Activated T-cell treated with anti-CD3 and anti-CD28 coated beads for 24 hours (primary cell): ENCODE measurements at places on chromosomes 12 and 14.
A peak's percentile ranks its signal among the peaks of the same experiment; 100 is the strongest.

DNA sequence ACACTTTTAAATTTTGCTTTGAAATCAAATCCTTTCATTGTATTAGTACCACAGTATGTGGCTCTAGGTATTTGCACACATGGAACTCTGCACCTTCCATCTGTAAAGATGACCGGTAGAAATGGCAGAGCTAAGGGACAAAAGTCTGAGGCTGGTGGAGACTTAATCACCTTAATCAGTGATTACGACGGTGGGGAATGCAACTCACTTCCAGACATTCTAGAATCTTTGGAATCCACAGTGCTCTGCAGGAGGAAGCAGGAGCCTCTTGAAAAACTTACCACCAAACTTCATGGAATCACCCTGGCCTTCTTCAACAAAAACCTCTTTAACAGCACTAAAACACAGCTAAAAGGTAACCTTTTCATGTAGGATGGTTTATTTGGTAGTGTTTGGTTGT is 3.9 kb upstream of the DACT1 start:
- no peak for DNase-seq

- no peak for DNase-seq
Observed at GRCh38 chr12:121740847-121741246, 28.3 kb downstream of the TMEM120B start.

GRCh38 chr12:124188561-124189405 is 106.1 kb upstream of the RFLNA start:
- DNase-seq = no peak

GRCh38 chr14:81485372-81485771 is 48.3 kb downstream of the SEL1L start:
- no peak for DNase-seq

GRCh38 chr12:97616946-97617345 is 154.3 kb downstream of the RMST start:
- no peak for DNase-seq

DNA sequence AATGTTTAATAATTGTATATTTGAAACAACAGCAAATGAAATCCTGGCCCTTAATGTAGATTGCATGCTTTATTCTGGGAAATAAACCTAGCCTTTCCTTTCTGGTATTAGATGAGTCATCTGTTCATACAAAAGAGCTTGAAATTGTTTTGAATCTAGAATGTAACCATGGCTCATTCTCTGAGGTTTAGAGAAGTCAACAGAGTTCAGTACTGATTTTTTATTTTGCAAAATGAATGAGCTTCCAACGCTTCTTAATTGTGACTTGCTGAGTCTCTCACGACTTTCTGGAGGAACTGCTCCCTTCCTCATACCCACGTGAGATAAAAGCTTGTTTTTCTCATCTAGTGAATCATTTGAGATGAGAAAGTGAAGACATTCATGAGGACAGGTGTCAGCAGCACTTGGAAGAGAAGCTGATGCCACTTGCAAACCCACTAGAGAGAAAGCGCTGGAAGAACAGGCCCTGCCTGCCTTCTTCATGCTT is 509.6 kb downstream of the VRK1 start:
- DNase-seq = peak; percentile 4

DNA sequence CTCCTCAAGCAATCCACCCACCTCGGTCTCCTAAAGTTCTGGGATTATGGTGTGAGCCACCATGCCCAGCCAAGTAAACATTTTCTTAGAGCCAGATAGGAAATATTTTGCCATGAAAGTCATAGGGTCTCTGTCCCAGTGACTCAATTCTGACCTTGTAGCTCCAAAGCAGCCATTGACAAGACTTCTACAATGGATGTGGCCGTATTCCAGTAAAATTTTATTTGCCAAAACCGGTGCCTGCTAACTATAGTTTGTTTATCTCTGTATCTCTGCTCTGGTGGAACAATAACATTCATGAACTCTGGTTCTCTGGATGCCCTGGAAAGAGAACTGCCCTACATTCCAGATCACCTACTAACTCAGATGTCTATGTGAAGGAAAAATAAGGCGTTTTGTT is 54.6 kb upstream of the USP44 start:
- no peak for DNase-seq

- DNase-seq = no peak
Observed at GRCh38 chr12:38788106-38788505, 117.3 kb downstream of the CPNE8 start.

GRCh38 chr14:78863143-78863542 is 693.0 kb downstream of the NRXN3 start:
- no peak for DNase-seq

DNA sequence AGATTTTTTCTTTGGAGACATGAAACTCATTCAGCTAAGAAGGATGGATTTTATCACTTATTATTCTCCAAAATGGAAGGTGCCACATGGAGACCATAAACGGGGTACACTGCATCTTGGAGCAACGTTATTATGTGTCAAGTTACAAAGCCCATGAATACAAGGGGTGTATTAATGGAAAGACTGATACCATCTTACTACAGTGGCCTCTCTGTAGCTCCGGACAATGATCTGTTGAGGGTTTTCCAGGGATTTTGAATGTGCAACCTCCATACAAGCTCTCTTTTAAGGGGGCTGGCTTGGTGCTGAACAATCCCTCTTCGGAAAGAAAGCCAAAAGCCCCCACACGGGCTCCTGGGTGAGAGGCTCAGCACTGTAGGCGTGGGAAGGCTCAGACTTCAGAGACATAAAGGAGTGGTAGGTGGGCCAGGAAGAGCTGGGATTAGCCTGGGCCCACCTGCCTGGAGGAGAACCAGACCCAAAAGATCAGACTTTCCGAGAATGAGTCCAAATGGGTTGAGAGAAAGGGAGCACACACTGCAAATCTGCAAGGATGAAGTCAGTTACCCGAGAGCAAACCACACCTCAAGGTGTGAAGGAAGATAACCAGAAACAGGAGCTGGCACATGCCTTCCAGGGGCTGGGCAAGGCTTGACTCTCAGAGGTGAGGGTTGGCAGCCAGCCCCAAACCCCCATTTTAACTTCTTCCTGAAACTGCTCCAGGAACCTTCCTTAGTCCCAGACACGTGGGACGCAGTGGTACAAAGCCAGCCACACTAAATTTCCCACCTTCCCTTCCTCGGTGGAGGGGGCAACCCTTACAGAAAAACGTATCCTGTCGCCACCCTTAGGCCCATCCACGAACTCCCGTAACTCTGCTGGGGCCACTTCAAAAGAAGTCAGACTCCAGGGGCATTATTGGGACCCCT is 1.5 kb downstream of the VPS37B start:
- no peak for DNase-seq

GRCh38 chr14:105184461-105184860 is 3.3 kb upstream of the NUDT14 start:
- DNase-seq = no peak

DNA sequence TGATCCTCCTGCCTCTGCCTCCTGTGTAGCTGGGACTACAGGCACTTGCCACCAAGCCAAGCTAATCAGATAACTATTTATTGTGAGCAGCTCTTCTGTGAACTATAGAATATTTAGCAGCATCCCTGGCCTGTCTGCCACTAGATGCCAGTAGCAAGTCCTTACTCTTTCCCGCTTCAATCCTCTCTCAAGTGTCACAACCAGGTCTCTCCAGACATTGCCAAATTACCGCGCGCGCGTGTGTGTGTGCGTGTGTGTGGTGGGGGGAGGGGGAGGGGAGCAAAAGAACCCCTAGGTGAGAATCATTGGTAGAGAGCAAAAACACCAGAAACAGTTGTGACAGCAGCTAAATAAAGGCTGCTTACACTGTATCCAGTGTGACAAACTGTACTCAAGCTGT is 49.9 kb downstream of the PPP2R5E start:
- DNase-seq = no peak

- DNase-seq = no peak
Observed at GRCh38 chr12:114045349-114045748, 79.2 kb upstream of the RBM19 start.

DNA sequence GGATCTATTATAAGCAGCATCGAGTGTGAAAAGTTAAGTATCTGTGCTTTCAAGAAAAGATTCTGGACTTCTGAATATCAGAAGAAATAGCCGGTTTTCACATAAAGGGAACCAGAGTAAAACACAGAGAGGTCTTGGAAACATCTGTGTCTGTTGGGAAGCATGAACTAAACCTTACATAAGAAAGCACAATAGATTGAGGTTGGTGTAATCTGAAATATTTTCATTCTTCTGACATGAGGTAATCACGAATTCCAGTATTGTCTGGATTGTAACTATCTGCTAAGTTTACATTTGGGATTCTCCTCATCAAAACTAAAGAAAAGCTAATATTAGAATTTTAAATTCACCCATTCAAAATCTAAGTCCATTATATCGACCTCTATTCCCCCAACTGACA is 161.3 kb downstream of the CPNE8 start:
- no peak for DNase-seq

- no peak for DNase-seq
Observed at GRCh38 chr14:81480741-81481140, 52.9 kb downstream of the SEL1L start.
